Activated CD8-positive, alpha-beta memory T cell treated with anti-CD3 and anti-CD28 coated beads for 1 hour (primary cell): ENCODE measurements at places on chromosomes 5 and 9.

DNA sequence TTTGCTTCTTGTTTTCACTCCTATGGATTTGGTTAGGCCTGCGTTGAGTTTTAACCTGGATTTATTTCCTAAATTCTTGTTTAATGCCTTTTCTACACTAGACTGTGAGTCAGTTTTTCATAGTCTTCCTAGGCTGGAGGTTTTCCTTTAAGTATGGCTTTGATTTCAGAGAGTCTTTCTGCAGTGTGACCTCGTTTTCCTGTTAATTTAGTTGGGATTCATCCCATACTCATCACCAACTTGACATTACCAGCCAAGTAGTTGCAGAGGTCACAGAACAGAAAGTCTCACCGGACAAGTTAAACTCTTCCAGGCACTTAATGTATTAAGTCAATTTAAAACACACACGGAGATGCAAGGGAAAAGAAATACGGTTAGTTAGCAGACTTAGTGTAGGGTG, 29.7 kb upstream of the AUH start:
- DNase-seq: no peak

DNA sequence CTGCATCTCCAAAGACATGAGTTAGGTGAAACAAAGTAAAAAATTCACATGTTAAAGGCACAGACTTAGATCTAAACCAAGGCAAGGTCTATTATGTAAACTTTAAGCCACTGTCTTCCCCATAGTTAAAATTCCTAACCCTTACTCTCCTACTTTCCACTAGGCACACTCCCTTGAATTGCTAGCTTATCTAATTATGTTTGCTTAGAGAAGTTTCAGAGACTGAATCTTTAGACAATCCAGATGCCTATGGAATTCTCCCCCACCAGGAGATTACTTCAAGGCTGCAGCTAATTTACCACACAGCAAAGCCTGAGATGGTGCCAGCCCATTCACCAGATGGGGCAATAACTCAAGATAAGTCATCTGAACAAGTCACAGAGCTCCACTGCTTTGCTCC, 803.1 kb upstream of the COX7C start:
- no peak for DNase-seq

- DNase-seq: no peak
Observed at GRCh38 chr5:14351086-14351661, 208.0 kb downstream of the TRIO start.

DNA sequence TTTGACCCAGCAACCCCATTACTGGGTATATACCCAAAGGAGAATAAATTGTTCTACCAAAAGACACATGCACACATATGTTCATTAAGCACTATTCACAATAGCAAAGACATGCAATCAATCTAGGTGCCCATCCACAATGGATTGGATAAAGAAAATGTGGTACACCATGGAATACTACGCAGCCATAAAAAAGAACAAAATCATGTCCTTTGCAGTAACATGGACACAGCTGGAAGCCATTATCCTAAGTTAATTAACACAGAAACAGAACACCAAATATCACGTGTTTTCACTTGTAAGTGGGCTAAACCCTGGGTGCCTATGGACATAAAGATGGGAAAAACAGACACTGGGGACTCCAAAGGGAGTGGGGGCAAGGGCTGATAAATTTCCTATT, 46.6 kb downstream of the KLHL3 start:
- DNase-seq: no peak

- DNase-seq: no peak
Observed at GRCh38 chr9:113946496-113947115, 70.5 kb downstream of the ZNF618 start.

DNA sequence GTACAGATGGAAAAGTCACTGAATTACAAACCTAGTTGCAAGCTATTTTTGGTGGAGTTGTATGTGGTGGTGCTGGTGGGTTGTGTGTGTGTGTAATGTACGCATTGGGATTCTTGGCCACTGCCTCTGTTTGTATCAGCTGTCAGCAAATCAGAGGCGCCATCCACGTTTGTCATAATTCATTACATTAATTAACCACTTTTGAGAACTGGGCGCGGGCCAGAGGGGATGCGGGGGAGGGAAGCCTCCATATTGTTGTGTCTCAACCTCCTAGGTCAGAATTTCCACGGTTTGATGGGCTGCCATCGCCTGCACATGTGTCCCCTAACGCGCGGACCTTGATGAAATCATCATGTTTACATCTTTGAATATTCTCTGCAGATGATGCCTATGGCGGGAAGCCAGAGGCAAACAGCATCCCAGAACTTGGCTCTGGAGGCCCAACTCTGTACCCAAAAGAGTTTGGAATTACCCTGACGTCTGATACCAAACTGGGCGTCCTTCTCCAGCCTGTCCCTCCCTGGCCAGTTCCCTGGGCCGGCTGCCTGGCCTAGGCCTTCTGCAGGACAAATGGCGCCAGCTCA, 54.9 kb downstream of the FGF18 start:
- no peak for DNase-seq

- no peak for DNase-seq
Observed at GRCh38 chr5:126309860-126310259, 113.3 kb upstream of the GRAMD2B start.

- DNase-seq: no peak
Observed at GRCh38 chr9:34507966-34508365, 14.8 kb downstream of the ENHO start.

GRCh38 chr5:137503456-137503855, 4.3 kb upstream of the SPOCK1 start:
- no peak for DNase-seq

- DNase-seq: no peak
Observed at GRCh38 chr9:81083854-81084512, 605.4 kb downstream of the TLE1 start.

- DNase-seq: no peak
Observed at GRCh38 chr9:101418518-101419430, 16.8 kb downstream of the ALDOB start.
